ENCODE measurements at places on chromosomes 2 and 18. TPM values are rescaled to one million over a fixed set of nuclear protein-coding genes. Genes with fewer than 3 reads are reported as not detected.

DNA sequence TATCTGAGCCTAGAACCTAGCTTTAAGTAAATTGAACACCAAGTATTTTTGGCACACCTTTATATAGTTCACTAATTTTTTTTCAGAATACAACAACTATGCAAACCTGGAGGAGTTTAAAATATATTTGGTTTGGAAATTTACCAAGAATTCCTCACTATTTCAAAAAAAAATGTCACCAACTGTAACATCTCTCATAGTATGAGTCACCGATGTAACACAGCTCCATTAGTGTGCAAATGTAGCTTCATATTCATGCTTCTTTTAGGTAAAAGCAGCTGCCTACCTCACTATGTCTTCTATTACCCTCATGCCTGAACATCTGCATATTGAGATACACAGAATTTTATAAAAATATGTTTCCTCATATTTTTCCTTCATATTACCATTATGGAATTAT lies 80.5 kb downstream of the NRXN1 start:
- no peaks in the 10 kb centered on the region for H3K27me3 ChIP-seq
- H3K4me1 ChIP-seq, result no peaks in the 10 kb centered on the region
- no peak overlapping the region for H3K27ac ChIP-seq
- H3K36me3 ChIP-seq, result no peaks in the 10 kb centered on the region

DNA sequence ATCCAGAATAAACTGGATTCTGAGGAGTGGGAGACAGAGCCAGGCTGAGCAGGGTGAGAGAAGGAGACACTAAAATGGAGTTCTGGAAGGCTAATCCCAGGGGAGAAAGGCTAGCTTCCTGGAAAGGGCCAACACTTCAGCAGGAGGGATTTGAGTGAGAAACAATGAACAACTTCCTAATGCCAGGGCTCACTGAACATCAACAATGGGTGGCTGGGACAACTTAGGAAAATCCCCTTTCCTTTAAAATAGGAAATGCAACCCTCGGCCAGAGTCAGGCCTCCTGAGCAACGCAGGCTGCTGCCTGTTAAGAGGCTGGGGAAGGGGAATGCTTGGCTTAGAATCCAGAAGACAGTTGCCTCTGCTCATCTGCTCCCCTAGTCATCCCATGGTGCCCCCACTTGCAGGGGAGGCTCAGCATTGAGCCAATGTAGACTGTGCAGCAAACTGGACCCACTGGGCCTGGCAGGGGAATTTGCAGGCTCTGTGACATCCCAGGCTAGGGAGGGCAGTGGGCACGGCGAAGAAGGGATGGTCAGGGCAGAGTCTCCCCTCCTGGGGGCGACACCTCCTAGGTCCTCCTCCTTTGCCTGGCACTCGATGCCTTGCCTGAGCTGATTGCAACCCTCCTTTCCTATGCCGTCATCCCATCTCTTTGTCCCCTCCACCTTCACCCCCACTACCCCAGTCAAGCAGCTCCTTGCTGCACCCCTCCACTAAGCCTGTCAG lies 182.5 kb downstream of the TNS1 start:
- no peaks in the 10 kb centered on the region for H3K27me3 ChIP-seq
- H3K36me3 ChIP-seq, result no peaks in the 10 kb centered on the region
- H3K27ac ChIP-seq, result no peak overlapping the region
- H3K4me3 ChIP-seq, result no peak overlapping the region

- H3K27me3 ChIP-seq, result peaks cover 4% of the 10 kb centered on the region
- H3K27ac ChIP-seq, result no peak overlapping the region
- no peak overlapping the region for H3K4me3 ChIP-seq
- H3K36me3 ChIP-seq, result no peaks in the 10 kb centered on the region
These were observed 18.2 kb downstream of the MEP1B start for GRCh38 chr18:32208023-32208422.

GRCh38 chr2:217383620-217384019 lies 523.8 kb upstream of the TNP1 start:
- DNase-seq, result no peak
- no peak overlapping the region for H3K27ac ChIP-seq
- H3K27me3 ChIP-seq, result no peaks in the 10 kb centered on the region

DNA sequence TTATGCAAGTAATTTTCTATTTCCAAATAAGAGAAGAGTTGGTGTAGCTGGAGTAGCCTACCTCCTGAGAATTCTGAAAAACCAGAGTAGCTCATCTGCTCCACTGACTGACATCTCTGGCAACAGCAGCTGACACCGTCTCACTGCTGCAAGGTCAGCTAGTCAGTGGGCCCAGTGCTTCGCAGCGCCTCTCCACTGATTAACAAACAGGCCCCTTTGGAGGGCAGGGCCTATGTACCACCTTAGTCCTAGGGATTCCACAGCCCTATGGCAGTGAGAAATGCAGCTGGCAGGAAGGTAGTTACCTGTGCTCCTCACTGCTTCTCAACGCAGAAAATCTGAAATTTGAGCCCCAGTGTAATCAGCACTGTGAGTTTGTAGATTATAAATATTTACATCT lies 97.5 kb downstream of the DLGAP1 start:
- no peak overlapping the region for H3K4me3 ChIP-seq
- H3K27me3 ChIP-seq, result no peaks in the 10 kb centered on the region
- no peaks in the 10 kb centered on the region for H3K36me3 ChIP-seq

ADGRF3 gene
- 1.3 TPM for total RNA-seq

MOCOS gene
- total RNA-seq, result 0.47 TPM

Measured in T-cell (primary cell).